A172 (cell line): ENCODE measurements at places on chromosomes 5 and 9.

- DNase-seq, result peak; percentile 50
These were observed 4.8 kb upstream of the ST6GALNAC4 start for GRCh38 chr9:127921557-127922120.

- no peak for DNase-seq
These were observed 355.9 kb downstream of the RAB3C start for GRCh38 chr5:58938563-58939424.

GRCh38 chr9:37425298-37425752 is 2.8 kb downstream of the GRHPR start:
- DNase-seq, result peak; percentile 38

DNA sequence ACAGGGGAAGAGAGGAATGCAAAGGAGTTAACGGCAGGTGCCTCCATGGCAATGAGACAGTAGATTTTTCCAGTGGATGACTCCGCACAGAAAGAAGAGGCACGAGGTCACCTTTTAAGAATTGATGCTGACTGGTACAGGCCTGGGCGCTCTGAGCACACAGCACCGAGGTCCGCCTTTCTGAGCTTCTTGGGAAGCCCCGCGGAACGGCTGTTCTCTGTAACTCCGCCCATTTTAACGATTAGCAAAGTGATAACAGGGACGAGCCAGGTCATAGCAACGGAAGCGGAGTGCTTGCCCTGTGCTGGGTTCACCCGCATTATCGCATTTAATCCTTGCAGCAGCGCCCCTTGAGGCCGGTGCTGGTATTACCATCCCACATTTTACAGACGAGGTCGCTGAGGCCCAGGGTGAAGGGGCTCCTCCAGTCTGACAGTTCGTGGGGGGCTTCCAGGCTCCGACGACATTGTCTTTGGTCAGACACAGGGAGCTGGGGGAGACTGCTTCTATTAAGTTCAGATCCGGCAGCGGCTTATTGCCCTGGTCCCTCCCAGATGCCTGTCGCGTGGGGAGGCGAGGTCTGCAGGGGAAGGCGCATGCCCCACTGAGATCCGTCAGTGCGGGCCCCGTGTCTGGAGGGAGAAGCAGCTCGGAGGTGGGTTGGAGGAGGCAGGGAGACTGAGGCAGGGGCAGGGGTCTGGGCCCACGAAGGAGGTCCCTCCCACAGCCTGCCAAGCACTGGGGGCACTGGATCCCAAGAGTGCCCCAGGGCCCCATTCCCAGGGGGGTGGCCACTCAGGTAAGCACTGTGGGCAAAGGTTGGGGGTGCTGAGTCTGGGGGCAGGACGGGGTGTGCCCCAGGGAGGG is 22.3 kb upstream of the HMCN2 start:
- peak; percentile 36 for DNase-seq

DNA sequence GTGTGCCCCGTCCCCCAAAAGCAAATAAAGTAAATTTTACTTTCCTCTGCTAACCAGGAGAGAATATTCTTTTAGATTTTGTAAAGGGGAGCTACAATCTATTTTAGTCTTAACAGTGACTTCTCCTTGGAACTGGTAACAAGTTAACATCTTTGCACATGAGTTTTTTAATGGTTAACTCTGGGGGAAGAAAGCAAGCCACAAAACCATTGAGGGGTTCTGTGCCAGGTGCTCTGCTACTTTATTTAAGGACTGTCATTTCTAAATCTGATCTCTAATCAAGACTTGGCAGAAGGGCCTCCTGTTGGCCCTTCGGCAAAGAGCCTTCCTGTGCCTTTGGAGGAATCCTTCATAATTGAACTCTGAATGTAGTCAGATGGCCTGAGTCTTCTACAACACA is 153.4 kb downstream of the SLC12A2 start:
- DNase-seq, result no peak

GRCh38 chr5:142179776-142180387 is 71.3 kb downstream of the NDFIP1 start:
- no peak for DNase-seq

GRCh38 chr9:92245005-92245797 is 48.3 kb downstream of the IARS1 start:
- DNase-seq, result peak; percentile 52

- no peak for DNase-seq
These were observed 10.2 kb downstream of the UBE2QL1 start for GRCh38 chr5:6458833-6459232.

GRCh38 chr9:17116400-17116837 is 18.4 kb upstream of the CNTLN start:
- peak; percentile 48 for DNase-seq

DNA sequence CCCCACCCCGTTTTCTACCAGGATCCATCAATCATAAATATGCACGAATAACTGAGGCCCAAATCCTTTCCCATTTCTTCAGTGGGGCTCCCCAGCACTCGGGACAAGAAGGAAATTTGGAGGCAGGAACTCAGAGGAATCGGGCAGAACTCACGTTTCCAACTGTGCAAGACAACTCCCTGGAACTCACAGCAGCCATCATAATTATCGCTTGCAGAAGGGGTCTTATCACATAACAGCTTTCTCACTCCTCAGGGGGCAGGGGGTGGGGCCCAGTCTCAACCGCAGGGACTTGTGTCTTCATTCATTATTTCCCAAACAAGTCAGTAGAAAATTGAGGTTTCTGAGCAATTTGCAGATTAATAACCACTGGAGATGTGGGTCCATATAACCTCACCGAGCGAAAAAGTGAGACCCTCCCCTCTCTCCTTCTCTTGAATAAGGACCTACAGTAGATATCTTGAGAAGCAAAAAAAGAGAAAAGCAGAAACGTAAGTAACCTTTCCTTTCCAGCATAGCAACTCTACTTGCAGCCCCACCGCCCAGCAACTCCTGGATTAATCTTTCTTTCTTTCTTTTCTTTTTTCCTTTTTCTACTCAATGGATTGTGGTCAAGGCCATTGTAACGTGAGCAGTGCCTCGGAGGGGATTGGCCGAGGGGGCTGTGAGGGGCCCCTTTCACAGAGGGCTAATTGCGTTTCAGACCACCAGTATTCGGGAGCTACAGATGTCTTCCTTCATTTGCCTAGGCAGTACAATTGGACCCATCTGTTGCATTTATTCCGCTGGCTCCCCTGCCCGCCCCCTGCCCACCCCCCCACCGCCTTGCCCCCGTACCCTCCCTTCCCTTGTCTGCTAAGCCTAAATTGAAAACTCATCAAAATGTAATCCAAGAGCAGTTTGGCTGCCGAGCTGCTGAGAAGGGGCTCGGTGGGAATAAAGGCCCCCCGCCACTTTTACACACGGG is 24.7 kb upstream of the TIFAB start:
- DNase-seq, result no peak

DNA sequence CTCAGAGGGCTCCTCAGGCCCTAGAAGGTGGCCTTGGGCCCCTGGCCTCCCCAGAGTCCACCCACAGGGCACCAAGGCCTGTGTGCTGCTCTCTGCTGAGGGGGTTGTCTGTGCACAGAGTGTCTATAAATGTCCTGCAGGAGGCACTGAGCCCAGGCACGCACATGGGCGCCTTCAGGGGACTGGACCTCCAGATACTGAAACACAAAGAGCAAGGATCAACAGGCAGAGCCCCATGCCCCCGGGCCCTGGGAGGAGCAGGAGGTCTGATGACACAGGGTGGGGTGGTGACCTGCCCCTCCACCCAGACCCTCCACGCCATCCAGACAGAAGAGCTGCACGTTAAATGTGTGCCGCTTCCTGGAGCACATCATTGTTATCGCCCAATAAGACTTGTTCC is 64.6 kb upstream of the SIMC1 start:
- DNase-seq, result no peak

DNA sequence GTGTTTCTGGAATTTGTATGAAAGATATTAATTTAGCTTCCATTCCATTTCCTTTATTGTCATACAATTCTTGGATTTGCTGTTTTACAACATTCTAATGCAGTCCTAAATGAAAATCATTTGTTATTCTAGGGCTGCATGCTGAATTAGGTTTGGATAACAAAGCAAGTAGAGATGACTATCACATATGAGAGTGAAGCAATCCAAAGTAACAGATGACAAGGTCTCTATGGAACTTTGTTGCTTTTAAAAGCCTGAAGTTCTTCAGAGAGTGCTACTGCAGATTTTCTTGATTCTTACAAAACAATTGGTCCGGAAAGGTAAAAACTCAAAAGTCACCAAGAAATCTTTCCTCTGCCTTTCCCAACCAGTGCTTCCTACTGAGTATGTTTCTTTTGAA is 56.9 kb upstream of the VCAN start:
- DNase-seq, result no peak

DNA sequence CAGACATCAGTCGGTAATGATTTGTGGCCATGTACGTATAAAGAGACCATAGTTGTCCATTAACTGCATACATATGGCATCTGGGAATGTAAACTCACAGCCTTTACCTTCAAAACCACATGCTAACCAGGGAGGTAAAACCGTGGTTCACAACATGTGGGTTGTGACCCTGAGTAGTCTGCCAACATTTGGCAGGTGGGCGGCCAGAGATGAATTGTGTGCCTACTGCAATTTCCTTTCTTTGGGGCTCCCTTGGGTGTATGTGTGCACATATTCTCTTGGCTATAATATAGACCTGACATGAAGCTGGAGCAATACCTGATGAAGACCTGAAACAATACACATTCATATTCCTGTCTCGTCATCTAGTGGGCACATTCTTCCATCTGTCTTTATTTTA is 396.0 kb downstream of the MLLT3 start:
- no peak for DNase-seq

- DNase-seq, result no peak
These were observed 253.1 kb downstream of the PBX3 start for GRCh38 chr9:126000256-126000655.
